ENCODE measurements at places on chromosomes 5 and 9.

DNA sequence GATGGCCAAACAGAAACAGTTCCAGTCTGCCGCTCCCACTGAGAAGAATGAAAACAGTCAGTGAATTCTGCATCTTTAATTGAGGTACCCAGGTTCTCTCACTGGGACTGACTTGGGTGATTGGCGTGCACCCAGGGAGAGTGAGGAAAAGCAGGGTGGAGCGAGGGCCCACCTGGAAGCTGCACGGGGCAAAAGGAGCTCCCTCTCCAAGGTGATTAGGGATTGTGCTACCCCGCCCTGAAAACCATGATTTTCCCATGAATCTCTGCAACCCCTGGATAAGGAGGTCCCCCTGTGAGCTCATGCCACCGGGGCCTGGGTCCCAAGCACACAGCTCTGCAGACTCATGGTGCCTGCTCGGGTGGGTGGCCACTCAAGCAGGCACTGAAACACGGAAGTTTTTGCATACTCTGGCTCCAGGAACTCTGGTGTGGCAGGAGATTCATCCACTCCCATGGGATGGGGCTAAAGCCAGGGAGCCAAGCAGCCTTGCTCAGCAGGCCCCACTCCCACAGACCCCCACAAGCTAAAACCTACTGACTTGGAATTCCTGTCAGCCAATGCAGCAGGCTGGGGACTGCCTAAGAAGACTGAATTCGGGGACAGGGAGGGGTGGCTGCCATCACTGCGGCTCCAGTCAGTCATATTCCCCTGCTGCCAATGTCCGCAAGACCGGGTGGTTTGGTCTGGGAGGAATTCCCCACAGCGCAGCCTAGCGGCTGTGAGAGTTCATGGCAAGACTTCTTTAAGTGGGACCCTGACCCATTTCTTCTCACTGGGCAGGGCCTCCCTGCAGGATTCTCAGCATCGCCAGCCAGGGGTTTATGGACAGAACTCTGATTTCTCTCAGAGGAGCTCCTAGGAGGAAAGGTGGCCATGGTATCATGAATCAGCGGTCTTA is 652.2 kb upstream of the RGMB start:
- no peak for DNase-seq

DNA sequence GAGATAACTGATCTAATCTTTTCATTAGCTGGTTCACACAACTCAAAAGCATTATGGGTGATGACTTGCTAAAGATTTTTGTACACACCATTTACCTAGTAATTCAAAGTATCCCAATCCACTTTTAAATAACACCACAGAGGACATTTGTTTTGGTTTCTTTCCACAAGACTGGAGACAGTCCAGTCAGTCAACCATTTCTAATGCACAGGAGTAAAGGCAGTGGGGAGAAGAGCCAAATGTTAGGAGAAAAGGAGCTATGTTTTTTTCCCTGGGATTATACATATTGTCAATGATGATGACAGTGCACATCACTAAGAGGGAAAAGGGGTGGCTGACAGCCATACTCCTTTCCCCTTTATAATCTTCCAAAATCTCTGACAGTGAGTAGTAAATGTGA is 240.9 kb downstream of the GABRB2 start:
- DNase-seq: no peak

GRCh38 chr9:126421567-126422428 is 95.2 kb downstream of the MVB12B start:
- peak; percentile 70 for DNase-seq

GRCh38 chr9:89795538-89796195 is 190.9 kb downstream of the GADD45G start:
- DNase-seq: no peak

DNA sequence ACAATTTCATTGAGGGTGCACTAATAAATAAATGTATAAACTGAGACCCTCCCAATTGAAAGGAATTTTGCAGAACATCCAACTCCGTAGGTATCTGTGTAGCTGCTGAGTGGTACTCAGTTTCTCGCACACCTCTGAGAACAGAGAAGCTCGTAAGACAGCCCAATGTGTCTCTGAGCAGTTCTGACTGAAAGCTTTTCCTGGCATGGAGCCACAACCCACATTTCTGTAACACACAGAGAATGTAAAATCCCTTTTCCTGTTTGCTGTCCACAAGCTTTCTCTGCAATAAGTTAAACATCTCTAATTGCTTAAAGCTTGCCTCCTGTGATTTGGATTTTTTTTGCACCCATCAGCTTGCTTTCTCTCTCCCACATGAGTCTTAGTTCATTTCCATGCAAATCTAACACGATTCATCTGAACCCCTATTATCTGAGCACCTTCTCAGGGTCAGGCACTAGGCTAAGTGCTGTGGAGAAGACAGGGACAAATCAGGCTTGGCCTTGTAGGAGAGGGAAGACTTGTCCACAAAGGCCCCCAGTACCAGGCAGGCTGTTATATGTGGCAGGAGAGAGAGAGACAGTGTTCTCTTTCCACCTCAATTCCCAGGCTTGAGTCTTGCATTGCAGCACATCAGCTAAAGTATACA is 44.2 kb upstream of the COL15A1 start:
- DNase-seq: no peak

GRCh38 chr9:33924978-33925797 is 108.2 kb downstream of the UBE2R2 start:
- DNase-seq: peak; percentile 14

DNA sequence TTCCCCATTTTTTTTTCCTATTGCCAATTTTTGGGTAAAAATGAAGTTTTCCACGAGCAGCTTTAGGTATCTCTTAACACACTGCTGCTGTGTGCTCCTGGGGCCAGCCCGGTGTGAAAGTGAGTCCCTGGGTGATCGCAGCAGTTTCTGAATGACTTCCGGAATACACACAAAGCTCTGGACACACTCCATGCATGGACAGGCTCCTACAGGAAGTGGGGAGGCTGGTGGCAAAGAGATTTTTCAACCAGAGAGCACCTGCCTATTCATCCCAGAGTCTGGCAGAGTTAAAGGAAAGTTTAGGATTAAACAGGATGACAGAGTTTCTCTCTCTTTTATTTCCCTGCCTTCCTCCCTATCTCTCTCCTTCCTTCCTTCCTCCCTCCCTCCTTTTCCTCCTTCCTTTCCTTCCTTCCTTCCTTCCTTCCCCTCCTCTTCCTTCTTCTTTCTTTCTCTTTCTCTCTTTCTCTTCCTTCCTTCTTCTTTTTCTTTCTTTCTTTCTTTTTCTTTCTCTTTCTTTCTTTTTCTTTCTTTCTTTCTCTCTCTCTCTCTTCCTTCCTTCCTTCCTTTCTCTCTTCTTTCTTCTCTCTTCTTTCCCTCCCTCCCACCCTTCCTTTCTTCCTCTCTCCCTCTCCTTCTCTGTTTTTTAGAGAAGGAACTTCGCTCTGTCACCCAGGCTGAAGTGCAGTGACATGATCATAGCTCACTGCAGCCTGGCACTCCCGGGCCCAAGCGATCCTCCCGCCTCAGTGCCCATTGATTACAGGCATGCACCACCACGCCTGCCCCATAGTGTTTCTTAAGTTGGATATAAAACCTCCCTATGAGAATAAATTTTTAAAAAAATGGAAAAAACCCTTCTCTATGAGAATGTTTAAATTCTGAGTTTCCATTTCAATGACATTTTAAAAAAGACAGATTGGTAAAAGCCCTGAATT is 38.7 kb upstream of the UBTD2 start:
- peak; percentile 67 for DNase-seq

- peak; percentile 10 for DNase-seq
These were observed 135.2 kb upstream of the CLINT1 start for GRCh38 chr5:157993986-157994691.

- no peak for DNase-seq
These were observed 37.6 kb downstream of the RHOBTB3 start for GRCh38 chr5:95768731-95769130.

DNA sequence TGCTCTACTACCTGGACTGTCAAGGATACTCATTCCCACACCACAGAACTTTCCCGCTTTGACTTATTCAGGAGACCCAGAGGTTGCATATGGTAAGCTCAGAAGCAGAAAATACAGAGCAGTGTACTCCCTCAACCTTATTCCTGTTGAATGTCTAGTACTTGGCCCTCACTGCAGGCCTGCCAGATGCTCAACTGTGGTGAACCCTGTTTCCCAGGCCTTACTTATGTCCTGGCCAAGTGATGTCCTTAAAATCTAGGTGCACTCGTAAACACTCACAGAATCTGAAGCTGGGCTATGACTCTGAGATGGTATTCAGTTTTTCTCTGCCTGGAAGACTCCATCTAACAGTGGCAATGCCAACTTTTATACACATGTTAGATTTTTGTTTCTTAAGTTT is 21.0 kb downstream of the DIAPH1 start:
- DNase-seq: no peak

DNA sequence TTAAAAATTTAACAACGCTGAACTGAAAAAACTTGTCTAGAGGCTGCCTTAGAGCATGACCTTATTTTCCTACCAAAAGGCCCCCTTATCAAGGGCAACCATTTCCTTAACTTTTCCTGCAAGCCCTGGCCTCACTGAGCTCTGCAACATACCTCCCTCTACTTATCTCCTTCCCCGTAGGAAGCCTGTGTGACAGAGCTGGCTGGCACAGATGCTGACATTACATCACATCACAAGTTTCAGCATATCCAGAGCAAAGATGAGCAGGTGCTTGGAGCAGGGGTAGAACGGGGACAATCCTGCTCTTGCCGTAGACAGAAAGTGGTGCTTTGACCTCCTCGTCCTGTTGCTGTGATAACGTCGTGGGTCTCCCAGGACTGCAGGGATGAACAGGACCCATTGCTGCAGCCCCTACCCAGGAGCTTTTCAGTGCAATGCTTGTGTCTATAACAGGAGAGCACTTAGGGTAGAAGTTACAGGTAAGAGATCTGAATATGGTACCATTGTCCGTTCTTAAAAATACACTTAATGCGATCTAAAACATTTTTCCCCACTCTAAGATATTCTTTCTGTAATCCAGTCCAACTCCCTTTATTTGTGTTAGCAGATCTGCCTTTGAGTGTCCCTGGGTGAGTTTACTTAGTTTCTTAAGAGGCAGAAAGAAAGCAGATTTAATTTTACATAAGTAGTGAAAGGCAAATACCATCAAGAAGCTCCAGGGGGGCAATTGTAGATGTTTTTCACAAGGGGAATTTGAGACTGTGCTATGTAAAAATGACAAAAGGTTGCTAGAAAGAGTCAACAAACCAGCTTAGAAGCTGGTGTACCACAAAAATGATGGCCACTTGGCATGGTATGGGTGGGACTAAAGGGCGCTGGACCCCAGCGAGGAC is 101.9 kb upstream of the EFNA5 start:
- peak; percentile 85 for DNase-seq

DNA sequence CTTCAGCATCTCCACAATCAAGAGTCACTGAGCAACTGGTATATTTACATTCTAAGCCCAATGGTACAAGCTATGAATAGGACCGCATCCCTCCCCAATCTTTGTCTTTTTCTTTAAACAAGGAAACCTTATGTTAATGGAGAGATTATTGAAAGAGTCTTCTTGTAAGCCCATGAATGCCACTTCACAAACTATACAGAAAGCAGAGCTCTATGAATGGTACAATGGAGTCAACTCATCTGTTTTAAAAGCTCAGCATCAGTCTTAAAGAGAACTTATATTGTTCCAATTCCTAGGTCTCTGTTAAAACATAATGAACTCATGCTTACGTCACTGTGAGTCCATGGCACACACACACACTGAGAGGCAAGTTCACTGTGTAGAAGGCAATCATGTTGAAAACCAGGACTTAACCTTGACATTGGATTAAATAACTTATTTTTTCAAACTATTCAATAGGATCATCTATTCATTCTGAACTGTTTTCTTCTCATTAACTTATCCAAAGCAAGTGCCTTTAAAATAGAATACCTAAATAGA is 4.5 kb downstream of the NREP start:
- no peak for DNase-seq

DNA sequence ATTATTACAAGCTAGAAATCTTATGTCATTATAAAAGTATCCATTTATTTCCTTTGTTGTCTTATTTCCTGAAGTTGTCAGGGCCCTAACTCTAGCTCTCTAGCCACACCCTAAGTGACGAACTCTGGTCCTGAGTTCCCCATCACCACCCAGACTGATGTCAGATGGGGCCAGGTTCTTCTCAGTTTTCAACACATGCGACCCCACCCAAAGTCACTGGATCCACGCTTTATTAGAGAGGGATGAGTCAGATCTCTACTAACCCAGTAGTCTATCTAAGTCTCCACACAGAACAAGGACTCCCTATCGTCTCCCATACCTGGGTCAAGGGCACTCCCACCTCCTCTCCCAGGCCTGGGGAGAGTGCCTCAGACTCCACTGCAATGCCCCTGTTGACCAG is 6.8 kb upstream of the FEM1C start:
- DNase-seq: no peak

GRCh38 chr9:35771075-35771433 is 17.0 kb upstream of the MSMP start:
- no peak for DNase-seq

GRCh38 chr9:35044071-35044470 is 28.4 kb downstream of the VCP start:
- no peak for DNase-seq

- DNase-seq: no peak
These were observed 8.8 kb upstream of the RASGEF1C start for GRCh38 chr5:180217797-180218196.

DNA sequence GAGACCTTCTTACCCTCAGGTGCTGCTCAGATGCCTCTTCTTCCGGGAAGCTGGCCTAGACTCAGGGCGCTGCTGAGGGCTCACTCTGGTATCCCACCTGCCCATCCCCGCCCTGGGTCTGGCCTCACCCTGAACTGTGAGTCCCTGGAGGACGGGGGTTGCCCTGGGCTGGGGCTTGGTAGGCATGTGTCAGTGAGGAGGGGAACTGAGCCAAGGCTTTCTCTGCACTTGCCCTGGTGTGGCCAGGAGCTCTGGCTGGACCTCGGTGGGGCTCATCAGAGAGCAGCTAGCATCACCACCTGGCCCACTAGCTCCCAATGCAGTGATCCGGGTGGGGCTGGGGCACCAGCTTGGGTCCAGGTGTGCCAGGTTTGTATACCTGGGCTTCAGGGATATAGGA is 15.6 kb downstream of the PLEKHG4B start:
- DNase-seq: no peak

DNA sequence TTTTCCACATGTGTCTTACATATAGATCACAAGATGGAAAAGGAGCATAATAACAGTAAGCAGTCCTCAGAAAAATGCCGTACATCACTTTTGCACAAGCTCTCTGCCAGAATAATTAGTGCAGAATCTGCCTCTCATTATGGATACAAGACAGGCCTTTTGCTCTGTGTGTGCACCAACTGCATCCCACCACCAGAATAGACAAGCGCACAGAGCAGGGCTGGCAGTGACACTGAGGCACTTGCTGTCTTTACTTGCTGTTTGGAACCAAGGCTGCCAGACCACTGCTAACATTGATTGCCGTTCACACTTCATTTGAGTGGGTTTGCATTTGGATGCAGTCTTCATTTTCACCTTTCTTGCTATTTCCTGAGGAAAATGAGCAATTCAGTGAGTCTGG is 741.3 kb downstream of the TLE1 start:
- DNase-seq: no peak

DNA sequence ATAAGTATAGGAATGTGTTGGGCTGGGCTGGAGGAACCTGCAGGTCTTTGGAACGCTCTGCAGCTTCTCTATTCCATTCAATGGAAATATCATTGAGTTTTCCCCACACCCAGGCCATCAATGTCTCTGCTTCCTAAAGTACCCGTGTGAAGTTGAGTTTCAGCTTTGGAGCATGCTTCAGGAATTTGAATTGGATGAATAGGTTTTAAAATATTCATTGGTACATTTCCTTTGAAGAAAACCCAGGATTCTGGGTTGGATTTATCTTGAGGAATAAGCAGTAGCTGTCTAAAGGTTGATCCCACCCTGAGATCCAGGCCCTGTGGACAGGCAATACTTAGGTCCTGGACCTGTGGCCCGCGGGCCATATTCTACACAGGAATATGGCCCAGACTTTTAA is 37.3 kb downstream of the INSYN2B start:
- no peak for DNase-seq

GRCh38 chr9:76218117-76218885 is 175.9 kb downstream of the RFK start:
- no peak for DNase-seq
